ENCODE measurements at places on chromosomes 4 and X.

- DNase-seq = no peak
Measured at GRCh38 chrX:100973411-100973810, 3.9 kb downstream of the ARL13A start.

GRCh38 chr4:158211222-158211621, 936 bp downstream of the TMEM144 start:
- no peak for DNase-seq

- no peak for DNase-seq
Measured at GRCh38 chr4:23371533-23371932, 518.3 kb downstream of the PPARGC1A start.

- DNase-seq = no peak
Measured at GRCh38 chr4:1666391-1666790, 17.7 kb downstream of the FAM53A start.

- no peak for DNase-seq
Measured at GRCh38 chrX:51406688-51407519, 74.3 kb downstream of the NUDT10 start.

Data from stimulated activated CD4-positive, alpha-beta T cell treated with anti-CD3 and anti-CD28 coated beads, Interleukin-2, amount 100 ng/mL, for 48 hours (primary cell).